ENCODE measurements at places on chromosomes 1 and 21.

DNA sequence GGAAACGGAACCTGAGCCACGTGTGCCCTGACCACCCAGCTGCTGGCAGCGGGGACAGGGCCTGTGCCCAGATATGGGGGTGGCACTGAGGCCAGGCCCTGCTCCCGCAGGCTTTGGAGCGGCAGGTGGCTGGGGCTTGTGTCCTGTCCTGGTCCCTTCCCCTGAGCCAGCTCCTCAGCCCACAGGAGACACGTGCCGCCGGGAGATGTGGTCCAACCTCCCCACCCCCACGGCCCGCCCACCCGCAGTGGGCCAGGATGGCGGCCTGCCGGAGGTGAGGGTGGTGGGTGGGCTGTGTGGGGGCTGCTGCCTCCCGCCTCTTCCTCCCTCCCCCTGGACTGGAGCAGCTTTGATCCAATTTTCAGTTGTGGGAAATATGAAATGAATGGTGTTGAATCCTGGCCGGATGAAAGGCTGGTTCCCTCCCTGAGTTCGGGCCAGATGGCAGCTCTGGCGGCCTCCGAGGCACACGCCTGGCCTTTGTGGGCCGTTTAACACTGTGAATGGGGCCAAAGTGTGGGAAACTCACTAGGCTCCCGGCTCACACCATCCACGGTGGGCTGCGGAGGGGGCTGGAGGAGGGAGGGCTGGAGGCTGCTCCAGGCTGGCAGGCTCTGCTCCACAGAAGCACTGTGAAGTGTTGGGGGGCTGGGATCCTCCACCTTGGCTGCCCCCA lies 2.6 kb upstream of the HES5 start:
- no peak for DNase-seq

DNA sequence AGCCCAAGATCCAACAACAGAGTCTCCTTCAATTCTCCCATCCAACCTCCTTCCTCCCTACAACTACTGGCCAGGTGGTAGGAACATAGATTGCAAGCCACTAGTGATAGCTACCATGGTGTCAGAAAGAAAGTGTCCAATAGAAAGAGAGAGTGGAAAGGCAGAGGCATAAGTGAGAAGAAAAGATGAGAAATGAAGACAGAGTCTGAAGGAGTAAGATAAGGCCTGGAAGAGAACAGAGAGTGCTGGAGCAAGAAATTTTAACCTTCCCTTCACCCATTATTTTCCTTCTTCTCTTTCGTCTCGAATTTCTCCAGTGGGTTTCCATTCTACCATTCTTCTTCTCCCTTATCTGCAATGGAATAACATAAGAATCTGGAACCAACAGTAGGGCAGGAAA lies 57.9 kb downstream of the CDC42BPA start:
- no peak for DNase-seq

- DNase-seq = no peak
Observed at GRCh38 chr1:210465150-210465549, 136.4 kb downstream of the HHAT start.

DNA sequence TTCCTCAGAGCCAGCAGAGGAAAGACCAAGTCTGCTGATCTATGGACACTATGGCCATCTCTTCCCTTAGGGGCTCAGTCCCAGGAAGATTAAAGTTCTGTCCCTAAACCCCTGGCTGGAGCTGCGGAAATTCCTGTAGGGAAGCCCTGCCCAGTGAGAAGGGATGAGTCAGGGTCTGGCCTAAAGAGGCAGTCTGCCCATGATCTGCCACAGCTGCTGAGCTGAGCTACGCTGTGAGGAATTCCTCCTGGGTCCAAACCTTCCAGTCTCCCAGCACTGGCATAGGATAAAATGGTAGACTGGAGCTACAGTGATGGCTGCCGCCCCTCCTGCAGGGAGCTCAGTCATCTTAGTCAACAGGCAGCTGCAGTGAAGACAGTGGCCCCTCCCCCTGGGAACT lies 213.7 kb downstream of the BRINP2 start:
- DNase-seq = no peak

DNA sequence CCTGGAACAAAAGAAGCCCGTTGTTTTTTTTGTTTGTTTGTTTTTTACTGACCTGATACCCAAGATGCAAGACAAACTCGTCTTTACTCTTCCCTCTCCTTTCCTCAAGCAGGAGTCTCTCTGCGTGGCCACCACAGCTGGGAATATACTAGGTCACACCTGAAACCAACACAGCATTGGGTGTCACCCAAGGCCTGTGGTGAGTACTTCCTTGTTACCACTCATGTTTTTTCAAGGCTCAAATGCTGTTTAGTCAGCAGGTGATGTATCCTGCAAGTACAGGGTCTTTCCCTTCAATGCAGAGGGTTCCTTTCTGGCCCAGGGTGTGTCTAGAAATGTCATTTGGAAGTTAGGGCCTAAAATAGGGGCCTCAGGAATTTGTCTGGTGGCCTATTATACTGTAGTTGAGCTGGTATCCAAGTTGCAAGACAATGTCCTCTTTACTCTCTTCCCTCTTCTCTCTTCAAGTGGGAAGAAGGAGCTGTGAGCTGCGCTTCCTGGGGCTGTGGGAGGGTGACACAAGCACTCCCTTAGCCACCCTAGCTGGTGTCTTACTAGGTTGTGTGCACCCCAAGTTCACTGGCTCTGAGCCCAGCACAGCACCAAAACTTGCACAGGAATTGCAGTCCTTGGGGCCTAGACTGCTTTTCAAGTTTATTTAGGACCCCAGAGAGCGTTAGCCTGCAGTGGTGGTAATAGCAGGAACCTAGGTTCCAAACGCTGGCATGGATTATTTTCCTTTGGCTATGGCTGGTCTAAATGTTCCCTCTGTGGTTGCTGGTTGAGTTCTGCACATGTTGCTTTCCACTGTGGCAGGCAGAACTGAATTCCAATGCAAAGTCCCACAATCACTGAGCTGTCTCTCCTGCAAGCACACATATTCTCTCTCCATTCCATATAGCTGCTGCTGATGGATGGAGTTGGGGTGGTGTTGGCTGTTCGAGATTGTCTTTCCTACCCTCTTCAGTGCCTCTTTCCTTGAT lies 91.4 kb upstream of the LYPLAL1 start:
- DNase-seq = no peak

DNA sequence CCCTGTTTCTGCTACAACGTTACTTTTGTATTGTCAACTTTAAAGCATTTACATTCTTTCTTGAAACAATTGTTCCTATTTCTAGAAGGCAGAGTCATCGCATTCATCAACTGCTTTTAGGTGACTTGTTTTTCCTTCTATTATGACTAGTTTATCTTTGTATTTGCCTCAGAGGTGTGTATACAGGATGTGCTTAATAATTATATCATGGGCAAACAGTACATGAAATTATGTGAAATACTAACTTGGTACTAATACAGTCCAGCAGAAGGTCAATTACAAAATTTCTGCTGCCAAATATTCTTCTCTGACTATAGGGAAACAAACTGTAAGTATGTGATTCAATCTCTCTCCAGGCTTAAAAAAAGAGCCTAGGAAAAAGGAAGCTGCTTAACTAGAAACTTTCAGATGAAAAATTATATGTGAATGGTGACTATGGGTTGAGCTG lies 101.6 kb downstream of the C4BPA start:
- DNase-seq = no peak

- no peak for DNase-seq
Observed at GRCh38 chr21:36791695-36792470, 93.0 kb downstream of the SIM2 start.

- no peak for DNase-seq
Observed at GRCh38 chr1:6130036-6130435, 50.1 kb downstream of the CHD5 start.

- DNase-seq = no peak
Observed at GRCh38 chr1:75612976-75613375, 2.1 kb upstream of the SLC44A5 start.

DNA sequence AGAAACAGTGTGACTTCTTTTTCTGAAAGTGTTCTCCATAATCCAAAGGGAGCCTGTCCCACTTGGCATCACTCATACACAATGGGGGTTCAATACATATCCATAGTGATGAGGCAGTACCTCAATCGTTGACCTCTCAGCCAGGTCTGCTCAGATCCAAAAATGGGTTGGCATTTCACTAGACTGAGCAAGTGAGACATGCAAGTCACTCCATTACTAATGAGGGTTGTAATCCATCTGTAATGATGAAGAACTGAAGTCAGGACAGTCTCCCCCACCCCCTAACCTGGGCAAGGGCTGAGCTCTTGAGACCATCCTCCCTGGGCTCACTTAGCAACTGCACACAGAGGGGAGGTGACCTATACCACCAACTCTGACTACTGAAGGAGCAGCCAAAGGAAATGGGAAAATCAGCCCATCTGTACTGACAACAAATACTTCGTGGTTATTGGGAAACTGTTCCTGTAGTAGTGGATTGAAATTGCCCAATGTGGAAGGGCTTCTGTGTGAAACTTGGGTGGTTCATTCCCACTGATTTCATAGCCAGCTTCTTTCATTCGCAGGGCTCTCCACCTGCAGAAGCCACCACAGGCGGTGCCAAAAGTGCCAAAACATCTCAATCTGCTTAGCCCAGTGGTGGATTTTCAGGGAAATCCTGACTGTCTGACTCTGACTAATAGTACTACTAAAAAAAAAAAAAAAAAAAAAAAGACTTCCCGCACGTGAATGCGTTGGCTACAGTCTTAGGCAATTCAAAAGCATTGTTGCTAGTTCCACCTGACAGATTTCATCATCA lies 5.0 kb downstream of the NGF start:
- no peak for DNase-seq

DNA sequence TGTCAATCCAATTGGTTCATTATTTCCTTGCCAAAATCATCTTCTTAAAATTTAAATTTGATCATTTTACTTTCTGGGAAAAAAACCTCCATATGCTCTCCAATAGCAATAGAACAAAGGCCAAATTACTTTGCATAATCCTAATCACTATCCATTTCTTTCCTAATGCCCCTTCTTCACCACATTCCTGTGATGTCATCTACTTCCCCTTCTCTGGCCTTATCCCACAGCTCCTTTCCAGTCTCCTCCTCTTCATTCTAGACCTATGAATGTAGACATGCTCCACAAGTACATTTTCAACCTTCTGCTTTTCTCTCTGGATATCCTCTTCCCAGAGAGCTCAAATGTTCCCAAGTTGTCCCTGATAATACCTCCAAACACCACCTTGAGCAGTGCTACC lies 216.6 kb downstream of the MRPL39 start:
- no peak for DNase-seq

GRCh38 chr1:200638073-200638472 lies 17.5 kb upstream of the KIF14 start:
- no peak for DNase-seq

DNA sequence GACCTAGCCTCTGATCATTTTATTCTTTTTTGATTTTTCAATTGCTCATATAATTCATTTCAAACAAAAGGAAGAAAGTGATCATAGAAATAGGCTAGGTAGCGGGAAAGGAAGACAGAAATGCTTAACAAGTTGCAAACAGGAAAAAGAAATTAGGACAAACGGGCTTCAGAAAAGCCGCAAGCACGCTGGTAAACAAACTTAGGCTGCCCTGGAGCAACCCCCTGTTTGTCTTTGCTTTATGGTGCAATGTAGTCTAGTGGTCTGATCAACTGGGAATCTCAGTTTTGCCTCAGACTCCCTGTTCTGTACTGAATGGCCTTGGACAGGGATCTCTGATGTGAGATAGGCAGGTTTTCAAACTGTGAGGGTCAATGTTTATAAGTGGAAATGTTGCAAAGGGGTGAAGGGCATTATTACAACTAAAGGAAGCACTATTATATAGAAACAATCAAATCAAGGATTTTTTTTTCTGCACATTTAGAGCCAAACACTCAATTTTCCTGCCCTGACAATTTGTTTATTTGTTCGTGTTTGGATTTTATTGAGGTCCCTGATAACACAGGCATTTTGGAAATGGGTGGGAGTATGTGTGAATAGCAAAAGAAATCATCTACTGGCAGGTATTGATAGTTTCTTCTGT lies 146.8 kb upstream of the NRIP1 start:
- DNase-seq = no peak

DNA sequence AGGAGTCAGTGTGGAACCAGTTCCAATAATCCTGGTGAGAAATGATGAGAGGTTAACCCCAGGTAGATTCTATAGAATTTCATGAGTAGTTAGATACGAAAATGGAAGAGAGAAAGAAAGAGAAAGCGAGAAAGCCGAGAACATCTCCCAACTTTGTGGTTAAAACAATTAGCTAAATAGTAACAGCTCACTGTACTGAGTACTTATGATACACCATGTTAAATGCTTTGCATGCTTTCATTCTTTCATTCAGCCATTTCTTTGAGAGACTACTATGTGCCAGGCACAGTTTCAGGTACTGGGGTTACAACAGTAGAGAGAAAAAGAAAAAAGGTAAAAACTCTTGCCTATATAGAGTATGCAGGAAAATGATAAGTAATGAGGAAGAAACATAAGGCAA lies 109.7 kb upstream of the SYT6 start:
- DNase-seq = no peak

DNA sequence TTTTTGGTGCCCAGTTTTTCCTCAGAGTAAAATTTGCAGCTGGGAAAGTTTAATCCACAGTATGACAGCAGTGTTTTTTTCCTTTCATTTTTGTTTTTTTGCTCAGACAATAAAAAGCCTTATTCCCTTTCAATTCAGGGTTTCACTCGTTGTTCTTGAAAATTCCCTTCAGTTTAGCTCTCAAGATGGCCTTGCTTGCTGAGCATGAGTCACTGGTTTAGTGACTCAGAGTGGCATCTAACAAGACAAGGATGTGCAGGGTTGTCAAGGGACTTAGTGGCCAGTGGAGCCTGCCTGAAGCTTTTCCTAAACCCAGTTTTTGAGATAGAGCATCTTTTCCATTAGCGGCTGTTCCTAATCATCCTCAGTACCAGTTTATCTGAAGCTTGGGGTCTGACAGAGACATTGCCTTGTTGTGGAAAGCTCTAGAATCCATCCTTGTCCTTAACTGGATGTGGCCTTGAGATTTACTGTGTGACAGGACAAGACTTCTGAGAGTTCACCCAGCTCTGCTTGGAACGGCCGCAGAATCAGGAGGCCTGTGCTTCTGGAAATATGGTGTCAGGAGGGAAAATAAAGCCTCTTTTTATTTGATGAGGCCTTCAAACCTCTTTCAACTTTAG lies 48.4 kb upstream of the DNAJC6 start:
- no peak for DNase-seq

DNA sequence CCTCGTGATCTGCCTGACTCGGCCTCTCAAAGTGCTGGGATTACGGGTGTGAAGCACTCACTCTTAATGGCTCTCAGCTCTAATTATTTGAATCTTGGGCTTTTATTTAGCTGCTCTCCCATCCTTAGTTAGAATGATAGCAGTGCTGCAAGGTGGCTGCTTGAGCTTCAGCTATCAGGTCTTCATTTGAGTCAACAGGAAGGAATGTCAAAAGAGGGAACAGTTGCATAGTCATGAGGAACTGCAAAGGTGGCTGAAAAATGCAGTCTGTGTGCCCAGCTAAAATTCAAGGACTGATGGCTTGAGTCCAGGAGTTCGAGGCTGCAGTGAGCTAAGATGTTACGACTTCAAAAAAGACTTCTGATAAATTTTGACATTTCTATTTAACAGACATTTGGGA lies 55.6 kb downstream of the UCK2 start:
- DNase-seq = no peak

DNA sequence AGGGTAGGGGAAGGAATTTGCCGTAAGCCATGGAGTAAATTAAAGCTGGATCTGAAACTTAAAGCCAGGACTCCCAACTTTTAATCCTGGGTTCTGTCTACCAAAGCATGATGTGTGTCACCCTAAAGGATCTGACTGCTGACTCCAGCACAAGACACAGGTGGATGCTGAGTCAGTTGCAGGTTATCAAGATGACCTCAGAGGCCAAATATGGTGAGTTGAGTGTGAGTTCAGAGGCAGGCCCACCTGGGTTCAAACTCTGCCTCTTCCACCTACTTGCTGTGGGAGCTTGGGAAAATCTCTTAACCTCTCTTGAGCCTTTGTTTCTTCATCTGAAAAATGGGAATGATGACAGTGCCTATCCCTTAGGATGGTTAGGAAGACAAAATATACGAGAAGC lies 16.7 kb upstream of the LDLRAP1 start:
- no peak for DNase-seq

Data from D341Med (cell line).